ENCODE measurements at places on chromosomes 11 and 22. TPM values are rescaled to one million over a fixed set of nuclear protein-coding genes. Genes with fewer than 3 reads are reported as not detected.
A peak's percentile ranks its signal among the peaks of the same experiment; 100 is the strongest.

The ACR gene
- not detected for total RNA-seq

The HBG2 gene
- not detected for total RNA-seq

The KCTD14 gene
- total RNA-seq: 0.49 TPM

The BARX2 gene
- total RNA-seq: 45.2 TPM

The OLFML1 gene
- 6.3 TPM for total RNA-seq

The HINFP gene
- 14.9 TPM for total RNA-seq

The CEND1 gene
- total RNA-seq: not detected

The CHRM4 gene
- not detected for total RNA-seq

The ADM2 gene
- 1.5 TPM for total RNA-seq

The CABP4 gene
- total RNA-seq: not detected

The OOSP2 gene
- not detected for total RNA-seq

The ST14 gene
- 160 TPM for total RNA-seq

DNA sequence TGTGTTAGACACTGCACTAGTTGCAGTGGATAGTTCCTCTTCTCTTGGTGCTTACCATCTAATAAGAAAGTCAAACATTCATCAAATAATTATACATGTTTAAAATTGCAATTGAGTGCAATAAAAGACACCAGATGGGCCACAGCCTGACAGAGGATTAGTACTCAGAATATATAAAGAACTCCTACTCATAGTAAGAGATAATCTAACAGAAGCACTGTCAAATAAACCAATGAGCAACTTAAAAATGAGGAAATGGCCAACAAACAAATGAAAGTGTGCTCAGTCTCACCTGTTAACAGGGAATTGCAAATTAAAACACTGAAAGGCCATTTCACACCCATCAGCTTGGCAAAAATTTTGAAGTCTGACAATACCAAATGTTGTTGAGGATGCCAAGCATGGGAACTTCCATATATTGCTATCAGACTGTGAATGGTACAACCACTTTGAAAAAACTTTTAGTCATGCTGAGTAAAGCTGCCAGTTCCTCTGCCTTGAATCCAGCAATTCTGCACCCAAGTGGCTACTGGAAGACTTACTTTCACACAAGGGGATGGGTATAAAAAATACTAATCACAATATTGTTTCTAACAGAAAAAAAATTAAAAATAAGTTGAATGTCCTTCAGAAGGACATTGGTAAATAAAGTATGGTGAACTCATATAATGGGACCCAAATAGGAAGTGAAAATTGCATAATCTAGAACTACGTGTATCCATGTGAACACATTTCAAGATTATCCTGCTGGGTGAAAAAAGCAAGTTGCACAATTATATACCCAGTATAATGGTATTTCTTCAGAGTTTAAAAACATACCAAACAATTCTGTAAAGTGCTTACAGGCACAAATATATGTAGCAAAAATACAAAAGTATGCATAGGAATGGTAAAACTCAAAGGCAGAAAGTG lies 41.4 kb upstream of the CREB3L1 start:
- no peaks in the 10 kb centered on the region for H3K36me3 ChIP-seq
- H3K4me3 ChIP-seq: no peak overlapping the region
- DNase-seq: no peak
- H3K27me3 ChIP-seq: no peaks in the 10 kb centered on the region
- H3K4me1 ChIP-seq: peaks cover 20% of the 10 kb centered on the region
- H3K27ac ChIP-seq: no peak overlapping the region

DNA sequence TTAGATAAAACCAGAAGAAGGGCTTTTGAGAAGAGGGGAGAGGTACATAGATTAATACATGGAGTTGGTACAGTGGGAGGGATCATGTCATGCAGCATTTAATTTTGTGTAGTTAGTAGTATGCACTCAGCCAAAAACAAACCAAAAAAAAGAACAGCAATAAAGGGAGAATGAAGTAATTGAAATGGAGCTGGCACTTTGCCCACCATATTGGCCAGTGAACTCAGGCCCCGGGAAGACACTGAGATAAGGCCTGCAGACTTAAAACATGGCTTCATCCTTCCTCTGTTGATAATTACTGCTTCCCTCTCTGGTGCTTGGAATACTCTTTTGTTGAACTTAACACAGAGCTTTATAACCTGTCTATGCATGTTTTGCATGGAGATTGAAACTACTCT lies 3.1 kb downstream of the PANX1 start:
- H3K4me3 ChIP-seq: no peak overlapping the region
- no peak for DNase-seq
- no peaks in the 10 kb centered on the region for H3K36me3 ChIP-seq

GRCh38 chr11:100930185-100930778 lies 199.3 kb downstream of the PGR start:
- H3K27me3 ChIP-seq: no peaks in the 10 kb centered on the region
- H3K36me3 ChIP-seq: no peaks in the 10 kb centered on the region
- H3K27ac ChIP-seq: no peak overlapping the region
- DNase-seq: no peak
- no peak overlapping the region for H3K4me3 ChIP-seq

- no peak overlapping the region for H3K27ac ChIP-seq
- DNase-seq: no peak
- H3K27me3 ChIP-seq: no peaks in the 10 kb centered on the region
- H3K4me1 ChIP-seq: no peaks in the 10 kb centered on the region
- no peak overlapping the region for H3K4me3 ChIP-seq
- H3K36me3 ChIP-seq: no peaks in the 10 kb centered on the region
Observed at GRCh38 chr11:64723907-64724862, 1.2 kb upstream of the NRXN2 start.

DNA sequence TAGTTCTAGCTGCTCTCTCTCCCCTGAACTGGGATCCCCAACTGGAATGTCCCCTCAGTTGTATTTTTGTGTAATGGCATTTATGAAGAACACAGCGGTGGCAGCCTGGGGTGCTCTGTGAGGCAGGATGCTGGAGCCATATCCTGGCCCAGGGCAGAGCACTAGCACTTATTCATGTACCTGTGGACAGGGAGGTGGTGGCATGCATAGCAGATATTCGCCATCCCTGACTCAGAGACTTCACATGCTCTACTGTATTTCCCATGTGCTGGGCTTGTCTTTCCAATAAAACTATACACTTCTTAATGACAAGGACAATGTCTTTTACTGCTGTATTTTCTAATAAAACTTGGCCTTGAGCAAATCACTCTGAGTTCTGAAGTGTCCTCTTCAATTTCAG lies 125.3 kb downstream of the ADAMTS15 start:
- no peak for DNase-seq
- no peaks in the 10 kb centered on the region for H3K4me1 ChIP-seq
- no peaks in the 10 kb centered on the region for H3K36me3 ChIP-seq
- no peak overlapping the region for H3K27ac ChIP-seq
- no peak overlapping the region for H3K4me3 ChIP-seq
- H3K27me3 ChIP-seq: no peaks in the 10 kb centered on the region

- peaks cover 41% of the 10 kb centered on the region for H3K36me3 ChIP-seq
- H3K27ac ChIP-seq: peak overlapping the region; percentile 9
- no peaks in the 10 kb centered on the region for H3K27me3 ChIP-seq
Observed at GRCh38 chr11:62716816-62717215, 9.3 kb downstream of the GNG3 start.

DNA sequence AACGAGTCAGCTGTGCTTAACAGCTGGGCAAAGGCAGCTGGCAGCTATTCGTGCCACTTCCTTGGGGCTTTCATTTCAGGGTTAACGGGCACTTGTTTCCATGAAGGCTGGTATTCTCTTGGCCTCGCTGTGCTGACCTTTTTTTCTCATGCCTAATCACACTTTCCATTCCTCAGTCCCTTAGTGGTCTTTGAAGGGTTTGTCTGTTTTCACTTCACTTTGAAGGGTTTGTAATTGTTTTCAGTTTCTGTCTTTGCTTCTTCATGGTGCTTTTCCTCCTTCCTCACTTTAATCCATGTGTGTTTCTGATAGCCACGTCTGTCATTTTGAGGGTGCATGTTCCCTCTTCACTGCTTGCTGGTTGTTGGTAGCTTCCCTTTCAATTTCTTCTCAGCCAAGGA lies 24.6 kb downstream of the PPIL2 start:
- H3K36me3 ChIP-seq: peaks cover 100% of the 10 kb centered on the region
- H3K4me1 ChIP-seq: no peaks in the 10 kb centered on the region
- no peak overlapping the region for H3K4me3 ChIP-seq
- H3K27me3 ChIP-seq: no peaks in the 10 kb centered on the region
- DNase-seq: no peak
- no peak overlapping the region for H3K27ac ChIP-seq

GRCh38 chr11:123505546-123506299 lies 75.7 kb downstream of the GRAMD1B start:
- H3K27me3 ChIP-seq: no peaks in the 10 kb centered on the region
- no peak overlapping the region for H3K27ac ChIP-seq
- DNase-seq: no peak
- no peaks in the 10 kb centered on the region for H3K4me1 ChIP-seq
- H3K36me3 ChIP-seq: no peaks in the 10 kb centered on the region

DNA sequence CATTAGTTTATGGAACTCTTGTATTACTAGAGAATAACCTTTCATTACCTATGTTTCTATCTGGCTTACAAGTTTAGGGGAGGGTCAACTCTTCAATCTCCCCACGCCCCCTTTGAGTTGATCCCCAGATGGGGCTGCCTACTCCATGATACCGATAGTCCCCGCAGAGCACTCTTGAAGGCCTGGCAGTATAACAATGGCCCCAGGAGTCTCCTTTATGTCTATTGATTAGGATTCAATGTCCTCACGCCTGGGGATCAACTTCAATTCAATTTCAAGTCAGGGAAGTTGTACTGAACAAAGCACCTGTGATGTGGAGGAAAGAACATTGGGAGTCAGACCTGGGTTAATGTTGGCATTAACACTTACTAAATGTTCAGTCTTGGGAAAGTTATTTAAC lies 520.2 kb downstream of the METTL15 start:
- H3K27ac ChIP-seq: no peak overlapping the region
- H3K36me3 ChIP-seq: no peaks in the 10 kb centered on the region
- H3K4me3 ChIP-seq: no peak overlapping the region
- no peak for DNase-seq
- no peaks in the 10 kb centered on the region for H3K4me1 ChIP-seq
- H3K27me3 ChIP-seq: no peaks in the 10 kb centered on the region

DNA sequence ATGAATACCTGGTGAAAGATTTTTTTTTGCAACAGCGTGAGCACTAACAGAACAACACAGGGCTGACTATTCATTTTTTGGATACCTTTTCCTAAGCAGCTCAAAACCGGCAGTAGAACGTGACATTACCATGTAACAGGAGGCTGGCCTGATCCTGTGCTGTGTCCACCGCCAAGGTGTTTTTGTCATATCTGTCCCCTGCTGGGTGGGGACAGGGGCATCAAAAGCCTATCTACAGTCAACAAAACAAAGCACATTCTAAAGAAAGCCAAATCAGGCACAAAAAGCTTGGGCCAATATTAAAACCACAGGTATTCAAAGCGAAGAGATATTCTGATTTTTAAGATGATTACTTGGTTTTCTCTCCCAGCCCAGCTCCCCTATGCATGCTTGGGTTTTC lies 151.2 kb downstream of the LRRC4C start:
- no peaks in the 10 kb centered on the region for H3K4me1 ChIP-seq
- H3K36me3 ChIP-seq: no peaks in the 10 kb centered on the region
- no peaks in the 10 kb centered on the region for H3K27me3 ChIP-seq

DNA sequence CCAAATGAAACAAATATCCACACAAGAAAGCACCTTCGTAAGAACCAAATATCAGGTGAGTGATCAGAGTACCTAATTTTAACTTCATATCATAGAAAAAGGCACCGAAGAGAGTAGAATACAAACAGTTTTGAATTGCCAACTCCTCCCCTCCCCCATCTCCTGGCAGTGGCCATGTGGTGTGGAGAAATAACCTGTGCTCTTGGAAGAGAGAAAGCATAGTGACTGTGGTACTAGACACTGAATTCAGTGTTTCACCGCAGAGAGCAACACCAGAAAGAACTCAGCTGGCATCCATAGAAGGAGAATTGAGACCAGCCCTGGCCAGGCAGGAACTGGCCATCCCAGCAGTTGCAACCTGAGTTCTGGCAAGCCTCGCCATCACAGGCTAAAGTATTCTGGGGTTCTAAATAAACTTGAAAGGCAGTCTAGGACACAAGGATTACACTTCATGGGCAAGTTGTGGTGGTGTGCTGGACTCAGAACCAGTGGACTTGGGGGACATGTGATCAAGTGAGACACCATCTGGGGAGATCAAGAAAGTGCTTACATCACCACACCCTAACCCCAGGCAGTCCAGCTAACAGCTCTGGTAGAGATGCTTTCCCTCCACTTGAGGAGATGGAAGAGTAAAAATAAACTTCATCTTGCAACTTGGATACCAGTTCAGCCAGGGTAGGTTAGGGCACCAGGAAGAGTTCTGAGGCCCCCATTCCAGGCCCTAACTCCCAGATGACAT lies 1003.2 kb downstream of the NTM start:
- H3K4me1 ChIP-seq: no peaks in the 10 kb centered on the region
- no peaks in the 10 kb centered on the region for H3K36me3 ChIP-seq
- H3K27ac ChIP-seq: no peak overlapping the region
- no peak for DNase-seq

GRCh38 chr11:2275334-2276279 lies 5.2 kb upstream of the ASCL2 start:
- no peaks in the 10 kb centered on the region for H3K36me3 ChIP-seq
- no peak for DNase-seq
- H3K27me3 ChIP-seq: peaks cover 4% of the 10 kb centered on the region
- H3K4me3 ChIP-seq: no peak overlapping the region

GRCh38 chr11:22670830-22671229 lies 4.4 kb downstream of the GAS2 start:
- DNase-seq: no peak
- H3K4me1 ChIP-seq: no peaks in the 10 kb centered on the region
- H3K36me3 ChIP-seq: no peaks in the 10 kb centered on the region
- no peak overlapping the region for H3K4me3 ChIP-seq
- H3K27me3 ChIP-seq: no peaks in the 10 kb centered on the region
- no peak overlapping the region for H3K27ac ChIP-seq

GRCh38 chr11:99068832-99069231 lies 48.1 kb downstream of the CNTN5 start:
- H3K4me3 ChIP-seq: no peak overlapping the region
- no peaks in the 10 kb centered on the region for H3K36me3 ChIP-seq
- DNase-seq: no peak

GRCh38 chr11:116838321-116839084 lies 1.1 kb upstream of the APOA1 start:
- H3K27me3 ChIP-seq: no peaks in the 10 kb centered on the region
- H3K4me3 ChIP-seq: no peak overlapping the region
- DNase-seq: no peak
- no peak overlapping the region for H3K27ac ChIP-seq

- no peak for DNase-seq
- H3K27me3 ChIP-seq: no peaks in the 10 kb centered on the region
- H3K36me3 ChIP-seq: no peaks in the 10 kb centered on the region
Observed at GRCh38 chr22:36435516-36436415, 45.7 kb downstream of the TXN2 start.

DNA sequence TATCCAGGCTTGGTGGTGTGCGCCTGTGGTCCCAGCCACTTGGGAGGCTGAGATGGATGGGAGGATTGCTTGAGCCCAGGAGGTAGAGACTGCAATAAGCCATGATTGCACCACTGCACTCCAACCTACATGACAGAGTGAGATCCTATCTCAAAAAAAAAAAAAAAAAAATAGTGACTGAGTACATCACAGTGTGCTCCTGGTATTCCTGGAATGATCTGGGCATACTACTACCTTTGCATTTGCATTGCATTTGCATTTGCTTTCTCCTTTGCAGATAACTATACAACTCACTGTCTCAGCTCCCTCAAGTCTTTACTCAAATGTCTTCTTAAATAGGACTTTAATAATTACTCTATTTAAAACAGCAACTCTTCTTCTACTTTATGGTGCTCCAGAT lies 51.8 kb downstream of the DLG2 start:
- no peaks in the 10 kb centered on the region for H3K36me3 ChIP-seq
- H3K27ac ChIP-seq: no peak overlapping the region
- H3K27me3 ChIP-seq: no peaks in the 10 kb centered on the region
- DNase-seq: no peak
